Posterior cingulate gyrus (tissue), 11 donors: ENCODE measurements at places on chromosomes 2 and 18.

DNA sequence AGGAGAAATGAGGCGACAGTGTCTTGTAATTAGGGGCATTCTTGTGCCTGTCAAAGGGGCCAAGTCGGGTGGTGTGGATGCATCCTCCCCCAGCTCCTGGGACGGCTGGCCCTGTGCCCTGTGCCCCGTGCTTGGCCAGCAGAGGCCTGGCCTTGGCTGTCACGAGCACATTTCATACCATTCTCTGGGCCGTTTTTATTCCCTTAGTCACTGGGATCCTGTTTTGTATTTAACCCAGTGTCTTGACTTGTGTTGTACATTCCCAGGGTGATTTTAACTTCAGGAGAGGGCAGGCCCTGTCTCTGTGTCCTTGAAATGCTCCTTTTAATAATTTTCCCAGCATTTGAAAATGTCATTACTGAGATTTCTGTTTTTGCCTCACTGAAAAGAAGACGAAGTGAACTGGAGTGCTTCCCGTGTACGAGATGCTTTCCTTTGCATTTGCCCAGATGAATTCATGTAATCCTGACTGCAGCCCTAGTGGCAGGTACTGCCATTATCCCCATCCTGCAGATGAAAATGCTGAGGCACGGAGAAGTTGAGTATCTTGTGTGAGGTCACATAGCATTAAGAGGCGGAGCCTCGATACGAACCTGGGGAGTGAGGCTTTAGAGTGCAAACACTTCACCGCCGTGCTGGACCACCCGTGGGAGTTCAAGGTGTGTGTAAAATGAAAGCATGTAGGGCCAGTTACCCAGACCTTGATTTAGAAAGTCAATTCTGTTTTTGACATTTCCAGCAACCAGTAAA lies 57.0 kb downstream of the SH3RF3 start:
- DNase-seq, result no peak

GRCh38 chr2:29397713-29398112 lies 282.5 kb downstream of the CLIP4 start:
- DNase-seq, result no peak

DNA sequence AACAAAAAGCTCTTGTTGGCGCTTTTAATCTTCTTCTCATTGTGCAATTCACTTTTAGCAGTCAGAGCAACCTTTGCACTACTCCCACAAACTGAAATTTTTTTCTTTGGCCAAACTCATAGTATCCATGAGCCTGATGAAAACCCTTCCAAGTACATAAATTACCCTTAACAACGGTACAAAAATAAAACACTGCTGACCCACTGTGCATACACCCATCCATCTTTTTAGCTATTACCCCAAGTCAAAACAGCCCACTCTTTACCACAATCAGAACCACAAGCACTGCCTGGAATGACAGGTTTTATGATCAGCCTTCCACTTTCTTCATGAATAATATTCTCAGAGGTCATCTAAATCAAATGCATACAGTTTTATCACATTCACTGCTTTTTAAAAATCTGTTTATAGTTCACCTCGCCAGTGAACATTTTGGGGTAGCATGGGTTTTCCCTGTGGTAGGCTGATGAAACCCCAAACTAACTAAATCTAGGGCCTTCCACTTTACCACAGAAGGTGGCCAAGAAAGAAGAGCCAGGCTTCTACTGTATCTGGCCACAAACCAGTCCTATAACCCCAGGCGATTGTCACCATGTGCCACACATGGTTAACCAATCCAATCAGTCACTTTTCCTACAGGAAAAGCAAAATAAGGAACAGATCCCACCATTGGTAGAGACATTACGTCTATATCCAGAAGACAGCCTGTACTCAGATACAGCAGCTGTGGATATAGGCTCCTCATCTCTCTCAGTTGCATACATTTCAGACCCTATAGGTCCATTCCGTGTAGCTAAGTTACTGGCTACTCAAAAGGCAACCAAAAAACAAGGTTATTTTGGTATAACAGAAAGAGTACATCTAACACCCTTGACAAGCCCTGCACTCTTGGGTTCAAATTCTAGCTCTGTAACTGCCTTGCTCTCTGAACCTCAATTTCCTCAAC lies 171.3 kb downstream of the THADA start:
- DNase-seq, result no peak

- DNase-seq, result no peak
Measured at GRCh38 chr2:191474464-191474863, 203.5 kb upstream of the NABP1 start.

- no peak for DNase-seq
Measured at GRCh38 chr2:137133225-137133624, 367.9 kb downstream of the THSD7B start.

- DNase-seq, result no peak
Measured at GRCh38 chr18:56815926-56816325, 164.8 kb downstream of the WDR7 start.

- DNase-seq, result peak; percentile 84
Measured at GRCh38 chr2:85772841-85773491, 19.2 kb downstream of the ATOH8 start.

DNA sequence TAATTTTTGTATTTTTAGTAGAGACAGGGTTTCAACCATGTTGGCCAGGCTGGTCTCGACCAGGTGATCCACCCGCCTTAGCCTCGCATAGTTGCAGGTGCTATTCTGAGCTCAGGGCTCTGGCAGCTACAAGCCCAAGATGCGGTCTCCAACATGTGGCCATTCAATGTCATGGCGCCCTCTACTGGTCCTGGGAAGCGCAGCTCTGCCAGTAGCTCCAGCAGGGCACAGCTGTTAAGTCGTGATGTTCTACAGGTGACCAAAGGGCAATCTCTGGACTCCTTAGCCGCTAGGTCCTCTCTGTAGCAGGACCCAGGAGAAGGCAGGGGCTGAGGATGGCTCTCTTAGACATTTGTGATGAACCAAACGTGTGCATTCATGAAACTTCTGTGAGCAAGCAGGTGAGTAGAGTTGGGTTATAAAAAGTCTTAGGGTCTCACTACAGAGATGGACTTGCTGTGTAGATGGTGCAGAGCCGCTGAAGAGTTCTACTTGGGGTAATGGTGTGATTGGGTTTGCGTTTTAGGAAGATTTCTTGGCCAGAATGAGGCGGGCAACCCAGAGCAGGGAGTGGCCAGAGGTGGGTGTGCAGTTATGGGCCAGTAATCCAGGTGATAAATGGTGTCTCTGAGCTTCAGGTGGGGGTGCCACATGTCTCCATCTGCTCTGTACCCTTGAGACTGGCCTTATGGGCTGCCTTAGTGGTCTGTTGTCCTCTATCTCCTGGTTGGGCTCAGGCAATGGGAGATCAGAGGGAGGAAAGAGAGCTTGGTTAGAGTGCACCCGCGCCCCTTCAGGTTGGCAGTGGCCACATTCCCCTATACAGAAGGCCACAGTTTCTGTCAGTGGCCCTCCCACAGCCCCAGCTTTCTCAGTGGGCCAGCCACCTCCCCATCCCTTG lies 31.0 kb downstream of the IL37 start:
- DNase-seq, result peak; percentile 77

- no peak for DNase-seq
Measured at GRCh38 chr2:214549946-214550345, 139.1 kb downstream of the VWC2L start.

DNA sequence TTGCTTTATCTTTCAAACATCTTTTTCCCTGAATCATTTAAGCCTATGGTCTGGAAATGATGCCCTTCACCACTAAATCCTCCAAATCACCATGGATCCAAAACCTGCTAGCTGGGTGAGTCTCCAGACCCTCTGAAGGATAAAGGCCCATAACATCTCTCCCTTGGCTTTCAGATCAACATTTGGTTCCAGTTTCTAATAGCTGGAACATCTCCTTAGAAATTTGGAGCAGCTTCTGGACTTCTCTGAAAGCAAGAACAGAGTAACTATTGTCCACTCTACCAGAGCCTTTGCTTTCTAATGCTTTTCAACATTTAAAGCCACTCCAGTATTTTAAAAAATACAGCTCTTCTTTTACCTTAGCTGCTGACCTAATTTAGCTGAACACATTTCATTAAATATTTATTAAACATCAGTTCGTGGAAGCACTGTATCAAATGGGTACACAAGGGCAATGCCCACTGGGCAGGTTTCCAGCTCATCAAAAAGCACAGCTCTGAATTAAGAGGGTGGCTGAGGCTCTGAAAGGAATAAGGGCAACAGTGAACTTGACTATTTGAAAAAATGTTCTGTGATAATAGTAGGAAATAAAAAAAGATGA lies 75.3 kb downstream of the GALNT3 start:
- no peak for DNase-seq

- DNase-seq, result no peak
Measured at GRCh38 chr2:189247276-189247675, 67.7 kb upstream of the COL5A2 start.

- DNase-seq, result no peak
Measured at GRCh38 chr18:27120246-27120645, 64.9 kb downstream of the CHST9 start.

- DNase-seq, result peak; percentile 50
Measured at GRCh38 chr18:10490401-10491165, 35.2 kb upstream of the NAPG start.

GRCh38 chr2:174172802-174173355 lies 75.5 kb downstream of the OLA1 start:
- DNase-seq, result no peak

GRCh38 chr2:237199577-237199976 lies 113.9 kb downstream of the COPS8 start:
- DNase-seq, result peak; percentile 90

DNA sequence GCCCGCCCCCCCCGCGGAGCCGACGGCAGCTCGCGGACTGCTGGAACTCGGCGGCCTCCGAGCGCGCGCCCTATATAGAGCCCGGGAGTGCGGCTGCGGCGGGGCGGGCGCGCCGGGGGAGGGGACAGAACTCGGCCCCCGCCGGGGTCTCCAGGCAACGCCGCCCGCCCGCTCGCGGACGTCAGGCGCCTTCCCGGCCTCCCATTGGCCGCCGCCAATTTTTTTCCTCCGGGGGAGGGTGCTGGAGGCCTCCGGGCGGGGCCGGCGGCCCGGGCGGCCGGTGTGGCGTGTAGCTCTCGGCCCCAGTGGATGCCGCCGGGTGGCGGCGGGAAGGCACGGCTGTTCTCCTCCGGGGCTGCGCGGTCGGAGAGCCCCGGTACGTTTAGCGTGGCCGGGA lies at the start of gene ZFP36L2:
Gene ZFP36L2, minus strand, starts transcription at position 49 of the 397 bp plus-strand sequence. CDS start 291 bp downstream, outside the sequence.
- peak; percentile 94 for DNase-seq

DNA sequence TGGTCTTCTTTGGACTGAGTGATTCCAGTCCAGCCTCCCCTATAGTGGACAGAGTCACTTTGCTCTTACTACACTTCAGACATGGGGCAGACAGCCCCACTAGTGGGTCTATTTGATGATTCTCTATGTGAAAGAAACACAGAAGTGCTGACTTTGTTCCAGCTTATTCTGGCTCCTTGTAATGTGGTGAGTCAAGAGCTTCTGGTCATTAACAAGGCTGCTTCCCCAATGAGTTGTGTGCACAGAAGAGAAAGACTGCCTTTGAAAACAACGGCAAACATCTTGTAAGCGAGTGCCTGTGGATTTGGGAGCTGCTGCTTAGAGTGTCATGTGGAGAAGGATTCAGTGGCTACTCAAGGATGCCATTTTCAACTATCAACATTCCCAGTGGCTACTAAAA lies 39.1 kb downstream of the RMC1 start:
- no peak for DNase-seq

DNA sequence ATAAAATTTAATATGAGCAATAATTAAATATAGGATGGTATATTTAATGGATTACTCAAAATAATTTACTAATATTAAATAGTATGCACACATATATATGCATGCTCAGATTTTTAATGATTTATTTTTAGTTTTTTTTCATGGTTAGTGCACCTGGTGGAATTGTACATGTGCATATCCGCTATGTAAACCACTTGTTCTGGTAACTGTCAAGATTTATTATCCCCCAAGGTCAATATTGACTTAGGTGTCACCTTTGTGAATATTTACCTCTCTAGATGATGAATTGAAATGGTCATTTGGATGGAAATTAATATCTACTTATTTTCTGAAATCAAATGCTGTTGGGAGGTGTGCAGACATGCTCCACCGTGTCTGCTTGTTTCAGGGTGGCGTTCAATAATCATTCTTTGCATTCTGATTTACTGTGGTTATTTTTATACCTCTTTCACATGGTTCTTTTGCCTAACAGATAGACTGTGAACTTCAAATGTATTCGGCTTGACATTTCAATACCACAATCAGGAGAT lies 14.7 kb downstream of the CNTNAP5 start:
- no peak for DNase-seq

DNA sequence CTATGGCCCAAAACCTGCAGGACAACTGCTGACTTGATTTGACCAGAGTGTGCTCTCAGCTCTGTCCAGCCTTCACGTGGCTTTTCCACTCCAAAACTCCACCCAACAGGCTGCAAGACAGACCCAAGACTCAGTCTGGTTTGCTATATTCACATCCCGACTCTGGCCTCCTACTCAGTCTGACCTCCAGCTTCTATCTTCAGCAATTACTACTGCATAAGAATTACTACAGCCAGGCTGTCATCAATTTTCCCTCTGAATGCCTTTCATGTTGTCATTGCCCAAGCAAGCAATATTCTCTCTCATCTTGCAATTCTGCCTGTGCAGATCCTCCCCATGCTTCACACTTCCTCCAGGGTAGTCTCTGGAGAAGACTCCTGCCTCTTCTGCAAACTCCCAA lies 53.6 kb upstream of the GYPC start:
- DNase-seq, result no peak

DNA sequence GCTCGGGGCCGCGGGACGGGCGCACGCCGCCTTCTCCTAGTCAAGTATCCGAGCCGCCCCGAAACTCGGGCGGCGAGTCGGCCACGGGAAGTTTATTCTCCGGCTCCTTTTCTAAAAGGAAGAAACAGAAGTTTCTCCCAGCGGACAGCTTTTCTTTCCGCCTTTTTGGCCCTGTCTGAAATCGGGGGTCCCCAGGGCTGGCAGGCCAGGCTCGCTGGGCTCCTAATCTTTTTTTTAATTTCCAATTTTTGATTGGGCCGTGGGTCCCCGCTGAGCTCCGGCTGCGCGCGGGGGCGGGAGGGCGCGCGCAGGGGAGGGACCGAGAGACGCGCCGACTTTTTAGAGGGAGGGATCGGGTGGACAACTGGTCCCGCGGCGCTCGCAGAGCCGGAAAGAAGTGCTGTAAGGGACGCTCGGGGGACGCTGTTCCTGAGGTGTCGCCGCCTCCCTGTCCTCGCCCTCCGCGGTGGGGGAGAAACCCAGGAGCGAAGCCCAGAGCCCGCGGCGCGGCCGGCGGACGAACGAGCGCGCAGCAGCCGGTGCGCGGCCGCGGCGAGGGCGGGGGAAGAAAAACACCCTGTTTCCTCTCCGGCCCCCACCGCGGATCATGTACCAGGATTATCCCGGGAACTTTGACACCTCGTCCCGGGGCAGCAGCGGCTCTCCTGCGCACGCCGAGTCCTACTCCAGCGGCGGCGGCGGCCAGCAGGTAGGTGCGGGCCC lies 617 bp downstream of the FOSL2 start:
- peak; percentile 31 for DNase-seq

DNA sequence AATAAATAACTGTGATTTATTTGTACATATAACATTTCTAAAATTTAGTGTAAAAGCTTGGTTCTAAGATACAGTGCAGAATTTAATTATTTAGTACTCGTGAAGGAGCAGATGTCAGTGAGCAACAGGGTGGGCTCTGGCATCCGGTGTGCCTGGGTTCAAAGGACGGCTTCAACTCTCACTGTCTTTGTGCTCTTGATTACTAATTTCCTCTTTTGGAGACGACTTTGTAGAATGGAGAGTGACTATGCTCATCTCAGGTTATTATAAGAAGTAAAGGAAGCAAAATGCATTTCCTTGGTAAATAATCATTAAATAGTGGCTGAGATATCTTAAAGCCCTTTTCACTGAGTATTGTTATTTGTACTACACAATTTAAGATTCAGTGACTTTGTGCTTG lies 271.7 kb downstream of the ASXL3 start:
- no peak for DNase-seq
